ENCODE measurements at places on chromosomes 1 and 21.

GRCh38 chr1:228749765-228750164 lies 14.5 kb downstream of the RHOU start:
- no peak for DNase-seq

DNA sequence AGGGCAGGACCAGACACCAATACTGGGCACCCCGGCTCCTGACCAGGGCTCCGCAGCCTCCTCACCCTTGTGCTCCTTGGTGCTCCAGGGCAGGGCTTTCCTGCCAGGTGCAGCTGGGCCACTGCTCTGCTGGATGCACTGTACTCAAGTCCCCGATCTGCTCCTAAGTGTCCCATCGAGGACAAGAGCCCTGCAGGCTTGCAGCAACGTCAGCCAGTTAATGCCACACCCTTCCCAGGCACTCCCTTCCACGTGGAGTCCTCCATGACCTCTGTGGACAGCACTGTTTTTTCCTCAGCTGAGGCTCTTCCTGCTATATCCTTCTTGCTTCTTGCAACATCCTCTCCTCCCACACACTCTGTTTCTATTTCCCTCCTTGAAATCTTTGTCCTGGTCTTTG lies 94.0 kb upstream of the NGF start:
- no peak for DNase-seq

DNA sequence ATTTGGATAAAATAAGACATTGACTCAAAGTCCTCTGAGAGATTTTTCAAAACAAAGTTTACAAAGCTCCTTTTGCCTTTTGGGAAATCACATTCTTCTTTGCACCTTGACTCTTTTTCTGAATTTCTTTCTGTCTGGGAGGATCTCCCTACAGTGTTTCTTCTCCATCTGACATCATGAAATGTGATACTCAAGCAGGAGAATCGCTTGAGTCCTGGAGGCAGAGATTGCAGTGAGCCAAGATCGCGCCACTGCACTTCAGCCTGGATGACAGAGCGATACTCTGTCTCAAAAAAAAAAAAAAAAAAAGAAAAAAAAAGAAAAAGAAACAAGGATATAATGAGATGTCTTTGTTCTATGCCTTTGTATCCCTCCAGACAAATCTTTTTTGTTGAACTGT lies 13.3 kb upstream of the GRIK1 start:
- no peak for DNase-seq

- no peak for DNase-seq
Measured at GRCh38 chr1:108007070-108007469, 42.1 kb upstream of the VAV3 start.

GRCh38 chr1:101264697-101265096 lies 27.9 kb downstream of the S1PR1 start:
- DNase-seq, result no peak

GRCh38 chr1:55368698-55369097 lies 153.5 kb upstream of the USP24 start:
- DNase-seq, result no peak

GRCh38 chr1:31531177-31531999 lies 44.9 kb upstream of the TINAGL1 start:
- no peak for DNase-seq

DNA sequence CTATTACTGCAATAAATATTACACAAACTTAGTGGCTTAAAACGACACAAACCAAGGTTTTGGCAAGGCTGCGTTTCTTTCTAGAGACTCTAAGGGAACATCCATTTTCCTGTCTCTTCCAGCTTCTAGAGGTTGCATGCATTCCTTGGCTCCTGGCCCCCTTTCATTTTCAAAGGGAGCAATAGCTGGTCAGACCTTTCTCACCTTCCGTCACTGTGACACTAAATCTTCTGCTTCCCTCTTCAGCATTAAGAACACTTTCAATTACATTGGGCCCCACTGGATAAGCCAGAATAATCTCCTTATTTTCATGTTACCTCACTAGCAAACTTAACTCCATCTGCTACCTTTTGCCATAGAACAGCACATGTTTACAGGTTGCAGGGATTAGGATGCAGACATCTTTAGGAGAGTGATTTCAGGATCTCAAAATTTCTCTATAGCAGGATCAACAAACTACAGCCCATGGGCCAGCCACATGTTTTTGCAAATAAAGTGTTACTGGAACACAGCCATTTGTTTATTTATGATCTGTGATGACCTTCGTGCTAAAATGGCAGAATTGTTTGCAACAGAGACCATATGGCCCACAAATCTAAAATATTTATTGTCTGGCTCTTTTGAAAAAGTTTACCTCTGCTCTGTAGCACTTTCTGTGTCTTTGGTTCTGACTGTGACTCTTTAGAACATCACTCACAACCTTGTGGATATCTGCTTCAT lies 221.5 kb upstream of the SGIP1 start:
- no peak for DNase-seq

- no peak for DNase-seq
Measured at GRCh38 chr1:214569357-214570004, 18.1 kb upstream of the PTPN14 start.

DNA sequence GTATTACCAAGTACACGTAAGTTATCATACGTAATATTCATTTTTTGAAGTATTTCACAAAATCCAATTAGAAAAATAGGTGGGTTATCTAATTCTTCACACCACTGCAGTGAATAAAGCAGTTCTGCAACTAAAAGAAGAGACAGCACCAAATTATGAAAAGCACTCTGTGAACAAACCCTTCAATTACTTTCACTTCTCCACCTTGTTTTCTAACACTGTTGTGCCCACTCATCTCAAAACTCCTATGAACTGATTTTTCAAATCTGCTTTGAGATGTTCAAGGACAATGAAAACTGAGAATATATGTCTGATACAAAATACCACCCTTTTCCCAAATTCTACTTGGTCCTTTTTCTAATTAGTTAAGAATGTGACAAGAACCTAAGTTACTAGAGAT lies 39.4 kb downstream of the LTN1 start:
- no peak for DNase-seq

- no peak for DNase-seq
Measured at GRCh38 chr1:221122501-221122900, 243.3 kb downstream of the HLX start.
